Activated CD4-positive, alpha-beta T cell treated with anti-CD3 and anti-CD28 coated beads for 36 hours (primary cell): ENCODE measurements at places on chromosomes 3 and 15.

DNA sequence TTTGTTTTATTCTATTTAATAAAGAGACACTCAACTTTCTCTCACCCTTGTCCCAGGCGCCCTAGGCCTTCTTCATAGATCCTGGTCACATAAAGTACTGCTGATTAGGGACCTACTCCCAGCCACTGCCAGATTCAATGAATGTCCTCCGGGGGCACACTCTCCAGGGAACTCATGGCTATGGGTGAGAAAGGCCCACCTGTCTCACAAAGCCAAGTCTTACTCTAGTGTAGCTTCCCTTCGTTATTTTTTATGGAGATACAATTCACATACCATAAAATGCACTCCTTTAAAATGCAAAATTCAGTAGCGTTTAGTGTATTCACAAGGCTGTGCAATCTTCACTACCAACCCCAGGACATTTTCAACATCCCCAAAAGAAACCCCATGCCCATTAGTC lies 87.8 kb downstream of the ADCY5 start:
- H3K36me3 ChIP-seq = no peaks in the 10 kb centered on the region
- H3K4me1 ChIP-seq = no peaks in the 10 kb centered on the region
- peaks cover 25% of the 10 kb centered on the region for H3K27me3 ChIP-seq
- H3K27ac ChIP-seq = no peak overlapping the region
- no peak overlapping the region for H3K4me3 ChIP-seq

- H3K36me3 ChIP-seq = no peaks in the 10 kb centered on the region
- H3K4me1 ChIP-seq = no peaks in the 10 kb centered on the region
- DNase-seq = no peak
- H3K27me3 ChIP-seq = no peaks in the 10 kb centered on the region
- no peak overlapping the region for H3K27ac ChIP-seq
- H3K4me3 ChIP-seq = no peak overlapping the region
These were observed 120.0 kb upstream of the ARRDC4 start for GRCh38 chr15:97840501-97840900.

- no peak overlapping the region for H3K27ac ChIP-seq
- DNase-seq = no peak
- no peak overlapping the region for H3K4me3 ChIP-seq
- H3K27me3 ChIP-seq = peaks cover 8% of the 10 kb centered on the region
These were observed 143.5 kb upstream of the TPM1 start for GRCh38 chr15:62899090-62899493.

- H3K4me3 ChIP-seq = peak within 1 kb of the TSS; percentile 50
- peak; percentile 30 for DNase-seq
- H3K36me3 ChIP-seq = no peaks in the 10 kb centered on the region
- H3K4me1 ChIP-seq = peaks cover 3% of the 10 kb centered on the region
These were observed at the start of gene ALDH1A3 for GRCh38 chr15:100879464-100880138. Gene ALDH1A3 (plus strand): TSS chr15:100879831. CDS start chr15:100879908, 77 bp downstream.
